Spinal cord (tissue), 10 donors: ENCODE measurements at places on chromosomes 7 and 10. TPM values are rescaled to one million over a fixed set of nuclear protein-coding genes. Genes with fewer than 3 reads are reported as not detected.

The CABCOCO1 gene
- total RNA-seq, result 6.6 TPM

- peaks cover 2% of the 10 kb centered on the region for H3K36me3 ChIP-seq
- H3K27me3 ChIP-seq, result no peaks in the 10 kb centered on the region
- H3K4me3 ChIP-seq, result no peak overlapping the region
- no peak for DNase-seq
- no peak overlapping the region for H3K27ac ChIP-seq
These were observed 35.4 kb downstream of the CTTNBP2 start for GRCh38 chr7:117837841-117838240.

DNA sequence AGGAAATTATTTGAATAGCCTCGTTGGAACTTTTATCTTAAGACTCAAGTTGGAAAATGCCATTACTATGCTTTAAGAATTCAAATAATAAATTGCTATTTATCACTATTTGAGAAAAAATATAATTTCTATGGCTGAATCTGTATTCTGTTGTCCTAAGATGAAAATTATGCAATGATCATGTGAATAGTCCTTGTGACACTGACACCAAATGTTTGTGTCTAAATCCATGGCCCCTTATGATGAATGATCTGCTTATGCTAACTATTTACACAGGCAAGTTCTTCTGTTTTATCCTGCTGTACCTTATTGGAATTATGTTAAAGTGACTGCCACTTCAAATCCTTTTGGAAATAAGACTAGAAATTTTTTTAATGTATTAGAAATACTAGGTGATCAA lies 208.7 kb downstream of the DOCK4 start:
- no peak for DNase-seq
- no peaks in the 10 kb centered on the region for H3K4me1 ChIP-seq
- H3K27me3 ChIP-seq, result no peaks in the 10 kb centered on the region
- H3K27ac ChIP-seq, result no peak overlapping the region

- no peak for DNase-seq
- H3K36me3 ChIP-seq, result no peaks in the 10 kb centered on the region
- H3K4me1 ChIP-seq, result no peaks in the 10 kb centered on the region
- no peak overlapping the region for H3K27ac ChIP-seq
- no peak overlapping the region for H3K4me3 ChIP-seq
- H3K27me3 ChIP-seq, result no peaks in the 10 kb centered on the region
These were observed 41.1 kb downstream of the SUGCT start for GRCh38 chr7:40175725-40176510.

The C10orf53 gene
- total RNA-seq, result 0.11 TPM

The SHOC2 gene
- total RNA-seq, result 45.2 TPM

DNA sequence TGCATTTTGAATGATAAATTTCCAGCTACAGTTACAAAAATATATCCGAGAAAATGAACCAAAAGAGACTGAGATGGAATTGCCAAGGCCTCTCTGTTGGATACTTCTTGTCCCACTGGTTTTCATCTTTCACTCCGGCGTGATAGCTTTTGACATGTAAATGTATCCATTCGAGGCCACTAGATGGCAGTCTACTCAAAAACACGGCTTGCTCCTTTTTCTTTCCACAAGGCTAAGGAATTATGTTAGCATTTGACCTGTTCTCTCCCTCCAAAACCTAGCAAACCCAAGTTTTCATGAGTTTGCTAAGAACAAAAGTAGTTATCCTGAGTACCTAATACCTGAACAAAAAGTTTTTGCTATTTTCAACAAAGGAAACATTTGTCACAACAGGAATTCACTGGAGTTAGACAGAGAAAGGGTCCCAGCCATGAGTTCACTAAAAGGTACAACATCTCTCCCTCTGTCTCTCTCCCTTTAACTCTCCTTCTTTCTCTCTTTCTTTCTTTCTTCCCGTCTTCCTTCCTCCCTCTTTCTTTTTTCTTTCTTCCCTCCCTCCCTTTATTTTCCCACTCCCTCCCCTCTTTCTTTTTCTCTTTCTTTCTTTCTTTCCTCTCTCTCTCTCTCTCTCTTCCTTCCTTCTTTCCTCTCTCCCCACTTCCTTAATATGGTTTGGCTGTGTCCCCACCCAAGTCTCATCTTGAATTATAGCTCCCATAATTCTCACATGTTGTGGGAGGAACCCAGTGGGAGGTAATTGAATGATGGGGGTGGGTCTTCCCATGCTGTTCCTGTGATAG lies 207.9 kb upstream of the MYO3A start:
- no peak for DNase-seq
- H3K4me3 ChIP-seq, result no peak overlapping the region
- H3K36me3 ChIP-seq, result no peaks in the 10 kb centered on the region
